Activated T-helper 9 cell treated with anti-CD3 and anti-CD28 coated beads, Interleukin-2, amount 50 U/mL, for 16 hours (primary cell): ENCODE measurements at places on chromosomes 12 and 14.

DNA sequence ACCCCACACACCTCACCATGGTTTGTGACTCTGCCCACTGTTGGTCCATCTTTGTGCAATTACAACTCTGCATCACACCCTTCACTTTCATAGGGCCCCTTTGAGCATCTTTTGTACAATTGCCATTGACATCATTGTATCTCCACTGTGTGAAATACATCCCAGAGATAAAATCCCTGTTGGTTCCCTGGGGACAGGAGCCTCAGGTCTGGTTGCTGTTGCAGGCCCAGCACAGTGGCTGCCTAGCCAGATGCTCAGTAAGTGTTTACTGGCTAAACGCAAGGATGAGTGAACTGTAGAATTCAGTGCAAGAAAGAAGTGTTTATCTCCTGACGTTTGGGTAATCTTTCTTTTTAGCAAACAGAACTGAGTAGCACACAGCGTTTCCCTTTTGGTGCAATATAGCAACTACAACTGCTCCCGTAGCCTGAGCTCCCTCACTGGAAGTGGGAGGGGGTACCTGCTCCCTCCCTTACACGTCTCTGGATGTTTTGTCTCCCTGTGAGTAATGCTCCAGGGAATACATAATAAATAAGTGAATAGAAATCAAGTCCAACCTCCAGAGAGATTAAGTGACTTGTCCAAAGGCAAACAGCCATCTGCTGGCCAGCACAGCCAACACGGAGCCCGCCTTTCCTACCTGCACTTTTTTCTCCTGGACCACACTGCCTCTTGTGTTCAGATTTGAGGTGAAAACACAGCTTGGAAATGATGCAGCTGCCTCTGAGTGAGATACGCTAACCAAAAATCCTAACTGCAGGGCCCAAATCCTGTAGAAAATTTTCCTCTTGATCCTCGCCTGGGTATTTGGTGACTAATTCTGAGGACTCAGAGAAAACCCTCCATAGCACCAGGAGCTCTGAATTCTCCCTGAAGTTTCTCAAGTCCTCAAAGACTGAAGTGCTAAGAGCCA is 27.4 kb downstream of the GALNT16 start:
- no peak for DNase-seq

DNA sequence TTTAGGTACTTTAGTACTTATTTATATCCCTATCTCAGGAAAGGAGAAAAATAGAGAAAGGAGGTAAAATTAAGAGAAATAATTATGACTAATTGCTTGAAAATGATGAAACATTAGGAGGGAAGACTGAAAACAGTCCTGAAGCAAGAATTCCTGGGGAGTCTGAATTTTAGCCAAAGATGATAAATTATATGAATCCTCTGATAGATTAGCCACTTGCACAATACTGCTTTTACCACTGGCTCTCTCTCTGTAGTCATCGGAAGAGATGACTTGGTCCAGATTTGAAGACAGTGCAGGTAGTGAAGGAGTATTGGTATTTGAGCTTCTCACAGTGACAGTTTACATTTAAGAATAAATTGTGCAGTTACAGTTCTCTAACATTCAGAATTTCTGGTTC is 83.8 kb upstream of the CLEC14A start:
- DNase-seq = no peak

DNA sequence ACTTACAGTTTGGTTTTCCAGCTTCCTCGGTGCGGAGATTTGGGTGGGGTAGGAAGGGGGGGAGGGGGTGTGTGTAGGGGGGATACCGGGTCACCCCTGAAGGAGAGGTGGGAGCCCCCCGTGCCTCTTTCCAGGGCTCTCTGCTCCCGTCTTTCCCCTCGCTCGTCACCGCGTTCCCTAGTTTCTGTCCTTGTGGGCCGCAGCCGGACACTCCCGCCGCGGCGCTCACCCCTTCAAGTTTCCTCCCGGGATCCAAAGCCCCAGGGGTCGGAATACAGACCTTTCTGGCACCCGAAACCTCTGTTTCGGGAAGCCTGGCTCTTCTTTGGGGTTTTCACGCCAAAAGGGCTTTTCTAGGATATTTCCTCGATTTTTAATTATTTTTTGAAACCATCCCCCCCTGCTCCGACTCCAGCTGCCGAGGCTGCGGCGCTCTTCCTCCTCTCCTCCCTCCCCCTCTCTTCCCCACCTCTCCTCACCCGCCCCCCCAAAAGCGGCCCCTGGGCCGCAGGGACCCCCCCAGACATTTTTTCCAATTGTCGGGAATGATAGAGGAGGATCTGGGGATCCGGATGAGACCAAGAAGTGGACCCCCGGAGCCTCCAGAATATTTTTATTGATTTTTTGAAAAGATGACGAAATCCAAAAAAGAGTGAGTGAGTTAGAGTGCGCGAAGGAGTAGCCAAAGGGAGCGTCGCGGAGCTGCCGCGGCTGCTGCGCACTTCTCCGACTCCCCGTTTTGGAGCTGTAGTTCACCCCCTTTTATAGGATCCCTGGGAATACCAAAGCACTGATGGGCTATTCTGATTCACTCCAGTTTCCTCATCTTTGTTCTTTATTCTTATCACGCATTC is 1.7 kb downstream of the CCND2 start:
- no peak for DNase-seq

DNA sequence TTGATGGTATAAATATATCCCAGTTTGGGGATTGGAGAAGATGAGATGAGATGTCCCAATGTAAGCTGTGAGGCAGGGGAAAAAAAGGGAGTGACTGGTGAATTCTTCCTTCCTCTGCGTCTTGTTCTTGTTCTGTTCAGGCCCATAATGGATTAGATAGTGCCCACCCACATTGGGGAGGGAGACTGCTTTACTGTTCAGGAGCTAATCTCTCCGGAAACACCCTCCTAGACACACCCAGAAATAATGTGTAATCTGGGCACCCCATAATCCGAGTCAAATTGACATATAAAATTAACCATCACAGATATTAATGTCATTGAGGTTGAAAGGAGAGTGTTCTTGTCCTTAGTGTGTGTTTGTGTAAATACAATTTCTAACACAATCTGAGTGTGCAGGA is 29.3 kb downstream of the ETV6 start:
- DNase-seq = no peak

GRCh38 chr12:102916252-102917025 is 605 bp downstream of the PAH start:
- no peak for DNase-seq

- no peak for DNase-seq
Observed at GRCh38 chr14:99809360-99809759, 16.1 kb downstream of the EML1 start.

- no peak for DNase-seq
Observed at GRCh38 chr12:16955083-16955657, 349.2 kb upstream of the LMO3 start.

DNA sequence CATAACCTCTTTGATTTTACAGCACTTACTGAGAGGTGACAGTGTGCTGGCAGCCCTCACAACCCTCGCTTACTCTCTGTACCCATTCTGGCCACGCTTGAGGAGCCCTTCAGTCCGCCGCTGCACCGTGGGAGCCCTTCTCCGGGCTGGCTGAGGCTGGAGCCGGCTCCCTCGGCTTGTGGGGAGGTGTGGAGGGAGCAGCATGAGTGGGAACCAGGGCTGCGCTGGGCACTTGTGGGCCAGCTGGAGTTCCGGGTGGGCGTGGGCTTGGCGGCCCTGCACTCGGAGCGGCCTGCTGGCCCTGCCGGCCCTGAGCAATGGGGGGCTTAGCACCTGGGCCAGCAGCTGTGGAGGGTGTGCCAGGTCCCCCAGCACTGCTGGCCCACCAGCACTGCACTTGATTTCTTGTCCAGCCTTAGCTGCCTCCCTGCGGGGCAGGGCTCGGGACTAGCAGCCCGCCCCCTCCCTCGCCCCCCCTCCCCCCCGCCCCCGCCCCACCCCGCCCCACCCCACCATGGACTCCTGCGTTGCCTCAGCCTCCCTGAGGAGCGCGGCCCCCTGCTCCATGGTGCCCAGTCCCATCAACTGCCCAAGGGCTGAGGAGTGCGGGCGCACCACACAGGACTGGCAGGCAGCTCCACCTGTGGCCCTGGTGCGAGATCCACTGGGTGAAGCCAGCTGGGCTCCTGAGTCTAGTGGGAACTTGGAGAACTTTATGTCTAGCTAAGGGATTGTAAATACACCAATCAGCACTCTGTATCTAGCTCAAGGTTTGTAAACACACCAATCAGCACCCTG is 9.9 kb downstream of the MDGA2 start:
- DNase-seq = no peak

DNA sequence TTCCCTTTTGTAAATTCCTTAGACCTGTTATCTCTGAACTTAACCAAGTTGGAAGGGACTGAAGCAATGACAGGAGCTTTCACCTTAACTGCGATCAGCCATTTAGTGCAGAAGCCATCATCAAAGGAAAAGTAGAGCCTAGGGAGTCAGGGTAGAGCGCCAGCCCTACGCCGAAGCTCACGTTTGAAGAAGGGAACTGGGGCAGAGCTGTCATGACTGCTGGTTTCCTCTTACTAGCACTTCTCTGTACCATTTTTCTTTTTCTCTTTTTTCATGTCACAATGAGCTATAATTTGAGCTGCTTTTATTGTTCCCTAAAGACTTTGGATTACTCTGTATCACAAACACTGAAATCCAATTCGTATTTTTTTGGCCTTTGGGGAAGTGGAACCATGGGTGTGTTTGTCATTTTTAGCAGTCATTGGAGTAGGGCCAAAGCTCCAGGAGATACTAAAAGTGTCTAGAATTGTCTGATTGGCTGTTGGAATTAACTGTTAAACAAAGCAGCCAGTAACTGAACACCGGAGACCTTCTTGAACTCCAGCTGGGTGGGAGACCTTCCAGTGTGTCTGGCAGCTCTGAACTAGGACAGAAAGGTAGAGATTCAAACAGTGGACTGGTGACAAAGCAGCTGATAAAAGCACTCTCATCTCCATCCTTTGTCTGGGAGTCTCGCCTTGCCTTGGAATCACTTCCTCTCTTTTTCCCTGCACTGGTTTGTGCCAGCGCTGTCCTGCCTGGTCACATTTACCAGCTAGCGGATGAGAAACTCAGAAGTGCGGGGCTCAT is 9.1 kb downstream of the MTRFR start:
- no peak for DNase-seq
